Occipital lobe (tissue), 3 donors: ENCODE measurements at places on chromosomes 7 and 10. TPM values are rescaled to one million over a fixed set of nuclear protein-coding genes. Genes with fewer than 3 reads are reported as not detected.

GRCh38 chr7:153090764-153091163 is 331.2 kb downstream of the ACTR3B start:
- DNase-seq = no peak

DNA sequence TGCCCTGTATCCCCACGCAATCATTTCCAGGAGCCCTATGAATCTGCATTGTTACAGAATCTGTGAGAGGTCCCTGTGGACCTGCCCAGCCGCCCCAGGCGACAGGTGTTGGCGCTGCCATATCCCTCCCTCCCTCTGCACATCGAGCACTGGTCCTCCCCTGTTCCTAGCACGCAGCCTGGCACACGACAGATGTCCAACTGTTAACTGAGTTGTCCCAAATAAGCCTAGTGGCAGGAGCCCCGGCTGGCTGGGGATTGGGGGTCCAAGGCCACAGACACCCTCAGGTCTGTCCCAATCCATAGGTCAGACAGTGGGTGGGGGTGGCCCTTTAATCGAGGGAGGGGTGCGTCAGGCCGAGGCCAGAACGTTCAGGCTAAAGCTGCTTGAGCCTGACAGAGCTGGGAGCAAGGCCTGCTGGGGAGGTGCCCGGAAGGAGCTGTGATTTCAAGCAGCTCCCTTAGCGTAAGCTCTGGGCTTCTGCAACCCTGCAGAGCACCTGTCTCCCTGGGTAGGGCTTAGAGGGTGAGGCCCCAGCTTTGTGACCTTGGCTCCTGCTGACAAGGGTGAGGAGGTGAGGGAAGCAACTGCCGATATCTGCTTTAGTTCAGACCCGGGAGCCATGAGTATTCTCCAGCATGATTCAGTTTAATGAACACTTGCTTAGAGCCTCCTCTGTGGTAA is 40.1 kb downstream of the ADRA2A start:
- DNase-seq = no peak

Gene ELN
- 10.9 TPM for total RNA-seq

Gene MACROH2A2
- 23.6 TPM for total RNA-seq

Gene NUTM2E
- total RNA-seq = 0.78 TPM

Gene NRAP
- 0.31 TPM for total RNA-seq
